ENCODE measurements at places on chromosomes 7 and 10.
A peak's percentile ranks its signal among the peaks of the same experiment; 100 is the strongest.

DNA sequence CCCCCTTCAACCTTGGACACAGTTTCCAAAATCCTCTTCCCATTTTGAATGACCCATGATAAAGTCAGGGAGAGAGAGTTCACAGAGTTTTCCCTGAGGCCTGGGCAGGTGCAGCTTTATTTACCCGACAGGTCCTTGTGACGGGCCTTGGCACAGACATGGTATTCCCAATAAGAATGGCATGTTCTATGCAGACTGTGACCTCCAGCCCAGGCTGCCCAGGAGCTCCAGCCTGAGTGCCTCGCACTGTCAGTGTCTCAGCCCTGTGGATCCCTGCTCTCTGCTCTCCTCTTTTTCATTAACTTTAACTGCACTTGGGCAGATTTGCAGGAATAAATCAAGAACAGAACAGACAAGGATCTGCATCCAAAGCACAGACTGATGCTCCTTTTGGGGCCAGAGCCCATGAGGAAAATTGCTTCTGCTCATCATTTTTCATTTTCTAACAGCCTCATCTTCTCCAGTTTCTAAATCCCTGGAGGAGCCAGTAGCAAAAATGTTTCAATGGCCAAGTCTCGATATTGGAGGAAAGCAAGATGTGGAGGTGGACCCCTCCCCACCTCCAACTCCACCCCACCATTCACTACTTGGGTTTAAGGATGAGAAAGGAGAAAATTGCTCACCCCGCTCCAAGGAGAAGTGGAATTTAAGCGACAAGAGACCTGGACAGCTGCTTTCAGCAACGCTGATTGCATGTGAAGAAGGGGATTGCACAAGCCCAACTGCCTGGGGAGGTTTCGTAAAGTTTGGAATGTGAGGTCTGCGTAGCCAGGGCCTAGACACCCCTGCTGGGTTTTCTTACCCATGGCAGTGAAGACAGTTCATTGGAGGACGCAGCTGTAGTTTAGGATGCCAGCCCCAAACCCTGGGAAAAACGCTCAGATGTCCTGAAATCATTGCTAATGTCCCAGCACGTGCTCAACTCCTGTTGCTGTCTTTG lies 225.9 kb downstream of the WDR11 start:
- no peak for DNase-seq

DNA sequence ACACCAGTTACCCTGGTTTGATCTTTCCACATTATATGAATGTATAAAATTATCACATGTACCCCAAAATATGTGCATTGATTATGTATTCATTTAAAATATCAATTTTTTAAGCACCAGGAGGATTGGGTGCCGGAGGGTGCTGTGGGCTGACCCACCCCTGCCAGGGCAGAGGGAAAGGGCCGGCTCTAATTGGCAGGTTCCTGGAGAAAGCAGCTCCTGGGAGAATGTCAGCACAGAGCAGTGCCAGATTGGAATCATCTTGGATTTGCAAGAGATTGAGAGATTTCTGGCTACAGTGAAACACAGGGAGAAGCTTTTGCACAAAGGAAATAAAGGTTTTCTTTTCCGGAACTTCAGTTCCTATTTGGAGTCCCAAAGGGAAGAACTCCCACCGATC lies 264.4 kb upstream of the TCERG1L start:
- DNase-seq = no peak

DNA sequence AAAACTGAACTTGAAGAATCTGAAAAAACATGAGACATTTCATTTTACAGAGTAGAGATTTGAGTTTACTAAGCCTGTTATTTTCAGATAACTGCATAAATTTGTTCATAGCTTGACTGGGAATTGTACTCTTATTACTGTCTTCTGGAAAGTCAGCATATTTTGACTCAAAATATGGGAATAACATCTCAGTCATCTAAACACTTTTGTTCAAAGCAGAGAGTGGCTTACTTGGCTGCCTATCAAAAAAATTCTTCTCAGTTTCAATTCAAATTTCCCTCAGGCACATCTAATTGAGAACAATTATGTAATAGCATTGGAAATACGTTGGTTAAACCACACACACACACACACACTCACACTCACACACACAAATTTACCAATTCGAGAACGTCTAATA lies 384.6 kb downstream of the ARL4A start:
- DNase-seq = no peak

GRCh38 chr7:81447351-81447952 lies 322.4 kb downstream of the HGF start:
- DNase-seq = no peak

GRCh38 chr7:141497391-141497790 lies 53.8 kb upstream of the AGK start:
- DNase-seq = no peak

GRCh38 chr7:601595-602340 lies 82.1 kb upstream of the PDGFA start:
- DNase-seq = peak; percentile 95

- DNase-seq = no peak
These were observed 65.2 kb downstream of the COL13A1 start for GRCh38 chr10:69866688-69867461.

GRCh38 chr10:26855186-26855585 lies 5.6 kb downstream of the ABI1 start:
- no peak for DNase-seq

GRCh38 chr7:138204285-138204981 lies 128.2 kb downstream of the AKR1D1 start:
- DNase-seq = no peak

GRCh38 chr10:124510759-124511158 lies 49.1 kb downstream of the LHPP start:
- DNase-seq = no peak

- no peak for DNase-seq
These were observed 188.4 kb downstream of the SEM1 start for GRCh38 chr7:96521068-96521894.

DNA sequence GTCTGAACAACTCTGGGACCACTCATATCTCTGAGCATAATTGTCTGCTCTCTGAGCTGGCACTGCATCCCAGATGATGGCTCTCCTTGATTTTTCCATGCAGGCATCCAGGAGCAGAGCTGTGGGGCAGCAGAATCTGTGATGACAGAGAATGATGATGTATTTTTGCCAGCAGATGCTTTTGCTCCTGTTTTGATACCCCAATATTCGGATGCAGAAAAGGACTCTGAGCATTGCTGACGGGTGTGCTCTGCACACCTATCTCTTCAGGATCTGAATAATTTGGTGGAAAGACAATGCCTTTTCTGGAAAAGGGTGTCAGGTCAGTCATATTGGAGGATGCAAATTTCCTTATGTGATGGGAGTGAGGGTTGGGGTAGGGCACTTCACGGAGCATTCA lies 735.9 kb downstream of the KCNMA1 start:
- no peak for DNase-seq

GRCh38 chr7:55303220-55303619 lies 61.9 kb upstream of the LANCL2 start:
- DNase-seq = no peak

DNA sequence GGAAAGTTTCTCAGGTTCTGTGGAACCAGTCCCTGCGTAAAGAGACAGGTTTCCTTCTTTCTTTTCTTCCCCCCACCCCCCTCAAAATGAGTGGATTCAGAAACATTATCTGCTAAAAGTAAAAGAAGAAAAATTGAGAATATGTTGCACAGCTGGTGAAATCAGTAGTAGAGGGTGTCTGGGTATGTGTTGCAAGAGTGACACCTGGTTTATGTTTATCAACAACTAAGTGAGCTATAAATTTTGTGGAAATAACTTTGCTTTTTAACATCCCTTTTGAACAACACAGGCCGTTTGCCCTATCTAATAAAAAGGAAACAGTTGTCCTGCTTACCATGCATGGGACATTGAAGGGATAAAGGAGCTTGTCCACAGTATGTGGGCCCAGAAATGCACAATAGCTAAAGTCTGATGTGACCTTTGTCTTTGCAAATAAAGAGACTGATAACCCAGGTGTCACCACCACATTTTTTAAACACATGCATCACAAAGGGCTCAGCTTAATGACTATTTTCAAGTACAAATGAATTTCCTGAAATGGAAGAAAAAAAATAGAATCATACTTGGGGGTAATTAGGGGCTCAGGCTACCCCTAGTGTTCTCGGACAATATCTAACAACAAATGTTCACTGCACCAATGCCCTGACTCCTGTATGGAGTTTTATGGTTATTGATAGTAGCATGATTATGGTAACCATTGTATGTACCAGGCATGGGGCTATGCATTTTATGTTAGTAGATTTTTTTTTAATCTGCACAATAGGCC lies 221.7 kb upstream of the TCF7L2 start:
- DNase-seq = no peak

DNA sequence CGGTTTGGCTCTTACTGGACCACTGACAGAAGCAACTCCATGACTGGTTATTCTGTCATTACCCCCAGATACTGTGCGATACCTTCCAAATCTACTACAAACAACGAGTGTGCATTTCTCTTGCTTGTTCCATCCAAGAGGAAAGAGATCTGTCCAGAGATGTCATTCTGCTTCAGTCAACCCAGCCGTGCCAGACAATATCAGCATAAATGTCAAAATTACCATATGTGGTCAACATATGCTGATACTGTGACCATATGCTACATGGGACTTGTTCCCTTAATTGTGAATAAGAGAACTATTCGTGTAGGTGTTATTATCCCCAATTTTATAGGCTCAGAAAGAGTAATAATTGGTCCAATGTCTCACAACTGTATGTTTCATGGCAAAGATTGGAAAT lies 143.2 kb upstream of the PRSS1 start:
- no peak for DNase-seq

DNA sequence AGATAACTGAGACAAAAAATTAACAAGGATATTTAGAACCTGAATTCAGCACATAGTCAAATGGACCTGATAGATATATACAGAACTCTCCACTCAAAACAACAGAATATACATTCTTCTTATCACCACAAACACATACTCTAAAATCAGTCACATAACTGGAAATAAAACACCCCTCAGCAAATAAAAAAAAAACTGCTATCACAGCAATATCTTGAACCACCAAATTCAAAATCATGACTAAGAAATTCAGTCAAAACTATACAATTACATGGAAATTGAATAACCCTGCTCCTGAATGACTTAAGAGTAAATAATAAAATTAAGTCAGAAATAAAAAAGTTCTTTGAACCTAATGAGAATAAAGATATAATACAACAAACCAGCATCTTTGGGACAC lies 30.0 kb upstream of the ZNF722 start:
- DNase-seq = no peak

- DNase-seq = no peak
These were observed 111.5 kb downstream of the FOXL3 start for GRCh38 chr7:401495-401894.

GRCh38 chr7:137454767-137455166 lies 111.2 kb upstream of the PTN start:
- DNase-seq = no peak

DNA sequence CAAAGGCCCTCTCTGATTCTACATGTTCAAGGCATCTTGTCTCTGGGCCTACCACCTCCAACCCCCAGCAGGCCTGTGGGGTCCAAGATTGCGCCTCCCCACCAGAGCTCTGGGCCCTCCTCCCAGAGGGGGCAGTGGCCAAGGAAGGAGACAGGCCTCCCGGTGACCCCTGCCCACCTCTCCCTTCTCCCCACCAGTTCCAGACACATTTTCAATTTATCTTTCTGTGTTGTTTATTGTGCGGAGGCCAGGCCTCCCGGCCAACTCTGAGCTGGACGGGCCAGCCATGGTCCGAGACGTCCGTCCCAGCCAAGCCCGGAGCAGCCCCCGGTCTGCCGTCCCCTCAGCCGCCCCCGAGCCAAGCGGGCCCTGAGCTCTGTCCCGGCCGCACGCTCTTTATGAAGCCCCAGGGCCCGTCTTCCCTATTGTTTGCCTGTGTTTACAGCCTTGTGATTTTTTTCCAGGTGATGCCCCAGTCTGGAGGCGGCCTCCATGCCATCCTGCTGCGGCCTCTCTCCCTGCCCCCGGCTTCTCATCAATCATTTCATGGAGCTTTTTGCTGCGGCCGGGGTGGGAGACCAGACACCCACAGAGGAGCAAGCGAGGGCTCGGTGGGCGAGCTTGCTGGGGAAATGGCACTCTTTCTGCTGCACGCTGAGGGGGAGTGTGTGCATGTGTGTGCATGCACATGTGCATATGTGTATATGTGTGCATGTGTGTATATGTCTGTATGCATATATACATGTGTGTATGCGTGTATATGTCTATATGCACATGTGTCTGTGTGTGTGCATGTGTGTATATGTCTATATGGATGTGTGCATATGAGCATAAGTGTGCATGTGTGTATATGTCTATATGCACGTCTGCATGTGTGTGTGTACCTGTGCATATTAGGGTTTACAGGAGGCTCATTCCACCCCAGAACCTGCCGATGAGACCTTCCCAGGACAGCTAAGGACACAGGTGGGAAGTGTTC lies 52.7 kb upstream of the ELN start:
- peak; percentile 2 for DNase-seq

GRCh38 chr7:3092468-3092867 lies 48.8 kb upstream of the CARD11 start:
- peak; percentile 74 for DNase-seq

DNA sequence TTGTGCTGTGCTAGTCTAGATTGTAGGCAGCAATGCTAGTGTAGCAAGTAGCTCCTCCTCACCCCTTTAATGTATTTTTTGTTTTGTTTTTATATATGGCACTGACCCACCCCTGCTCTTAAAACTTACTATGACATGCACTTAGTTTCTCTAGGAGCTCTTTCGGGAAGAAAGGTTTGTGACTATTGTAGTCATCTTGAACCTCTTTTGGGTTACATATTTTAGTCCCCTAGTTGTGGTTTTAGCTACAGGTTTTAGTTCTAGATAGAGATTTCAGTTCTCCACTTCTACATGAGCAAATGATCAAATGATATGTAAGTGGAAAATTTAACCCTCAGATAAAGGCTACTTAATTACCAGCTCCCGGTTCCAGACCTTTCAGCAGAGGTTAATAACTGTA lies 14.9 kb downstream of the MINPP1 start:
- no peak for DNase-seq

DNA sequence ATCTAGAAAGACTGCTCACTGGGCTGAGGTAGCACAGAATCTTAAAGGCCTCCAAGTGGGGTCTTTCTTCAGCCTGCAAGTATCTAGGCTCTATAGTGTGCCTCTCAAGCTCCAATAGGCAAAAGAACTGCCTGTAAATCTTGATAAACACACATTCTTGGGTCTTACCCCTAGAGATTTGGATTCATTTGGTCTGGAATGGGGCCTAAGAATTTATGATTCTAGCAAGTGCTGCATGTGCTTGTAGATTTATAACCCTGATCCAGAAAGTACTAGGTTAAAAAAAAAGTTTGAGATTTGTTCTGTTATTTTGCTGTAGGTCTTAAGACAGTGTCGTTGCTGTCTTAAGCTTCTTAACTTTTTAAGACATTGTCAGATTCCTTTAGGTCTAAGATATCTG lies 74.1 kb downstream of the RALA start:
- no peak for DNase-seq

GRCh38 chr7:79876848-79877252 lies 257.8 kb upstream of the GNAI1 start:
- DNase-seq = no peak
